HAP-1 (cell line): ENCODE measurements at places on chromosomes 5 and 9.

DNA sequence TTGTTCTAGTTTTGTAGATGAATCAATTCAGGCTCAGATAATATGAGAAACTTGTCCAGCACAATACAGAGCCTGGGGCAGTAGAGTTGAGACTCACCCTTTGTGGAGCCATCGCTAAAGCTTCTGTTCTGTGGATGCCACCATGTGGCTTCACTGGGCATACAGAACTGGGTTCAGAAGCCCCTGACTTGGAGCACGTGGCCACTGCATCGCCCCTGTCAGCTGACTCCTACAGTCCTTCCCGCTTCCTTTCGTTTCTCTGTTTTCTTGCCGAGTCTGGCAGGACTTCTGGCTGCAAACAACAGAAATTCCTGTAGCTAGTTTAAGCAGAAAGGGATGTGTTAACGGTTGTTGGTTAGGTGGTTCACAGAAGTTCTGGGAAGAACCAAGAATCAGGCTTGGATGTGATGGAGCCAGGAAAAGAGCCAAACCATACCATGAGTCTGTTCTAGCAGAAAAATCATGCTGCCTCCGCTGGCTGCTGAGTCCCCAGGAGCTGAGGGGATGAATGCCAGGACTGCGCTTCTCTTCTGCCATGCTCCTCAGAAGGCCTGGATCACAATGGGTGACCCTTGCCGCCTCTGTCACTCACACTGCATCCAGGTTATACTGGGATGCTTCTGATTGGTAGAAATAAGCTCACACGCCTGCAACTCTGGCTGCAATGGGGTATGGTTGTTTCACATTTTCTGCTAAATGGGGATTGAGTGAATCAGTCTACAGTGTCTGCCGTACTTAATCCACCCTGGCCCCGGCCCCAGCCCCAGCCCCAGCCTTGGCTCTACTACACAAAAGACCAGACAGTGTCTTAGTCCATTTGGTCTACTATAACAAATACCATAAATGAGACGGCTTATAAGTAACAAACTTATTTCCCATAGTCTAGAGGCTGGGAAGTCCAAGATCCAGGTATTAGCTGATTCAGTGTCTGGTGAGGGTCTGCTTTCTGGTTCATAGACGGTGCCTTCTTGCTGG lies 262.5 kb downstream of the GOLPH3 start:
- no peak for DNase-seq

- no peak for DNase-seq
Measured at GRCh38 chr5:121762426-121762825, 89.3 kb upstream of the FTMT start.

- no peak for DNase-seq
Measured at GRCh38 chr9:128470560-128470959, 14.8 kb downstream of the ODF2 start.

DNA sequence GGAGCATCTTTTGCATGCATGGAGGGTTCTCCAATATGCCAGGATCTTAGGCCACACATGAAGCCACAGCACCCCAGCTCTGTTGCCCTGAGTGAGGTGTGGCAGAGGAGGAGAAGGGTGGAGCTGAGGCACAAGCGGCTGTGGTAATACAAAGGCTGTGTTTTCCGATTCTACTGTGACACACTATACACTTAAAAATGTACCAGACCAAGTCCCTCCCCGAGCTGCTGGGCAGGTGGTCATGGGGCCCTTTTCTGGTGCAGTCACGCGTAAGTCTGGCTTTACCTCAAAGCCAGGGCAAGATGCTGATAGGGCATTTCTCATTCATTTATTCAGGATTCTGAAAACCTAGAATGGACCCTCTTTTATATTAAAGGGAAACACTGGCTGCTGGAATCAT lies 3.7 kb downstream of the ADGRV1 start:
- DNase-seq = peak; percentile 69

DNA sequence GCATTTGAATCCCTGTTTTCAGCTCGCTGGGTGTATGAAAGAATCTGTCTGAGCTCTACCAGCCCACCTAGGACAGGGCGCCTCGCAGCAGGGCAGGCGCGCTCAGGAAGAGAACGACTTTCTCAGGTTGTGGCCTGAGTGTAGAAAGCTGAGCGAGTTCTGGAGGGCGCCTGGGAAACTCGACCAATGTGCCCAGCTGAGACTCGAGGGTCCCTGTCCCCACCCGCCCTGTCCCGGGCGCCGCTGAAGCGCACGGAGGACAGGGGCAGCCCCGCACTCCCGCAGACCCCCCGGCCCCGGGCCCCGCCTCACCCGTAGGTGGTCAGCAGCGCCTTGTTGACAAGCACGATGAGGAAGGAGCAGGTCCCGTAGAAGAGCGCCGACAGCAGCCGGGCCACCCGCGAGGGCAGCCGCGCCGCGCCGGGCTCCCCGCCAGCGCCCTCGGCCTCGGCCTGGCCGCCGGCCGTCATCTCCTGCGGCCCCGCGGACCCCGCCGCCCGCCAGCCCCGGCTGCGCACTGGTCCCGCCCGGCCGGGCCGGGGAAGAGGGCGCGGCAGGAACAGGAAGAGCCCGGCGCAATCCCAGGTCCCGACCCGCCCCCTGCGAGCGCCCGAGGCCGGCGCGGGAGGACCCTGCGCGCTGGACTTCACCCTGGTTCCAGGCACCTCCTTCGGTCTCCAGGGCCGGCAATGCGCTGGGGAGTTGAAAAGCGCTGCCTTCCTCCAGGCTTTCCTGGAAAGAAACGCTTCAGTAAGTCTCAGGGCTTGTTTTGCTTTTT lies at the start of gene SLC35D2:
SLC35D2 (minus strand) TSS at position 547 of the 778 bp plus-strand sequence; CDS start at position 470, 77 bp downstream.
- peak; percentile 39 for DNase-seq

DNA sequence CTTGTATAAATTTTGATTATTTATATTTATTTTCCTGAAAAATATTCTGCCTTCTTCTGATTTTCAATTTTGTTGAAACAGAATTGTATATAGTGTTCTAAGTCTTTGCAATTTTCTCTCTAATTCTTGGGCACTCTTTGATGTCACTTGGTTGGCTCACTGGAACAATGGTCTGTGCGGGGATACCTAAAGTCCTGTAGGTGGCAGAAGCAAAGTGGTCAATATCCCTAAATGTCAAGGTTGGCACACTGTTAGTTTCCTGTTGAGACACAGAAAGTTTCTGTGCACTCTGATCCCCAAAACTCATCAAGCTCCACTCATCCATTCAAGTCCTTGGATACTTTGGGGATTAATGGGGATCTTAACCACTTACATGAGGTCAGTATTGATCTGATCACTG lies 480.8 kb upstream of the CCNG1 start:
- no peak for DNase-seq

- DNase-seq = no peak
Measured at GRCh38 chr9:26567976-26568375, 324.6 kb downstream of the CAAP1 start.

GRCh38 chr5:167029488-167029887 lies 1262.0 kb upstream of the WWC1 start:
- no peak for DNase-seq
